ENCODE measurements at places on chromosomes 3 and 15.

DNA sequence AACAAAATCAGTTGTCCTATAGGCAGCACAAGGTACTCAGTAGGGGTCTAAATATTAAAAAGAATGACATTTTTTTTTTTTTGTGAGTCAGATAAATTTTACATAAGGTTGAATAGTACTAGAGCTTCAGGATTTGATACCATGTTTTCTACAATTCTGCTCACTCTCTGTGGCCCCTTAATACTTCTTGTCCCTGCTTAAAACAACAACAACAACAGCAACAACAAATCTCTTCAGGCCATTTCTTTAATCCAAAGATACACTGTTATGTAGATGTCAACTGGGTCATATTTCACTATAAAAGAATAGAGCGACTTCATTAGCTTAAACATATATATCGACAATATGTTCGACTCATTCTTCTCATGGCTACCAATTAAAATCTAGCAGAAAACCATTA lies 3.0 kb downstream of the IL5RA start:
- no peak for DNase-seq

DNA sequence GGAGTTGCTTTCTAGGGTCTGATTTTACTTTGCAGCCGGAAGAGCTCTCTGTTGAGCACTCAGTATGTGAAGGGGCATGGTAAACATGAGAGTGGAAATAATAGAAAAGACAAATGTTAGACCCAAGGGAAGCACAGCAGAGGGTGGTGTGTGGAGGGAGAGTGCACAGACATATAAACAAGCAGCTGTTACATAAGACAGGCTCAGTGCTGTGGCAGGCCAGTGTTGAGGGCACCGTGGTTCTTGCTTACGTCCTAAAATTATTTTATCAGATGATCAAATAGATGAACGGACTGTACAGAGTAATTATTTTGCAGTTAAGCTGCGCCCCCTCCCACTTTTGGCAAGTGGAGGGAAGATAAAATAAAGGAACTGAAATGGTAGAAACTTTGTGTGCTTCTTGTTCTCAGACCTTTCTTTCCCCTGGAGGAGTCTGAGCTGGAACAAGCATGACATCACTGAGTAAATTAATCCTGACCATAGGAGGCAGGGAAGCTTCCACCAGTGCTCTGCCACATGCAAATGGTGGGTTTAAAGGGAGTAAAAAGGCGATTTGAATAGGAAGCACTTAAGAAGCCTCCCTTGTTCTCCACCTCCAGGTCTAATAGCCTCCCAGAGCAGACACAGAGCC lies 205.6 kb downstream of the IL20RB start:
- DNase-seq = no peak

GRCh38 chr15:78266806-78267205 lies 2.4 kb downstream of the DNAJA4 start:
- DNase-seq = no peak

DNA sequence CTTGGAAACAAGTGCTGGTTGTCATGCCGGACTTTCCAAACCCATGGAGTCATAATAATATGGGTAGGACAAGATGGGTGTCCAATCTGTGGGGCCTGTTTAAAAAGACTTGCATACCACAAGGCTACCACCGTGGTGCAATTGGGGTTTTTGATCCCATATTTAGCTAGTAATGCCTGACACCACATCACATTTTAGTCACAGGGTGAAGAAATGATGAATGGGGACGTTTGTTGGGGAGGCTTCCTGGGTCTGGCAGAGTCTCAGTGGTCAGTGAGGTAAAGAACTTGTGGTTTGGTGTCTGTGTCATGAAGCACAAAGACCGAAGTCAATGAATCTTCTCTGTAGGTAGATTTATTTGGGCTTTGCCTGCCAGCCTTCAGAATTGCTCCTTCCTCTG lies 31.0 kb downstream of the P3H2 start:
- DNase-seq = no peak

DNA sequence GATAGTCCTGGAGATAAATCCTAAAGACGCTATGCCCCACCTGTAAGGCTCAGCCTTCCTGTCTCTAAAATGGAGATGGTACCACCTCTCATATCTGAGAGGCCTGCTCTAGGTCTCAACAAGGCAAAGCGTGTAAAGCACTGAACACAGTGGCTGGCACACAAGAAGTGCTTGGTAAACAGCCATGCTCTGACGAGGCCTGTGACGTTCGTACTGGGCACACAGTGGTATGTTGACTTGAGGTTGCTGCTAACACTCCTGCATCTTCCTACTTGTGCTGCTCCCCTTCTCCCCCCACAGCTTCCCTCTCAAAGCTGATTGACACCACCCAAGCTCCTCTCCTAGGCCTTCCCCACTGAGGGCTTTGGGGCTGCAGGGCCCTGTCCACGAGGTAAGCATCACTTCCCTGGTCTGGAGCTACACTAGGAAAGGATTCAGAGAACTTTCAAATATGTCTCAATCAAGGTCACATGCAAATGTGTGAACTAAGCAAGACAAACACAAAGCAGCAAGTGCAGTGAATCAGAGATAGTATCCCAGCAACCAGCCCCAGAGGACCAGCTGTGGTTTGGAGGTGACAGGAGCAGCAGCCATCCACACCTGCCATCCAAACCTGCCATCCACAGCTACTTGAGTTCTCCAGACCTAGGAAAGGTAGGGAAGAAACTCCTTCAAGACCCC lies 177.5 kb downstream of the STT3B start:
- no peak for DNase-seq

- no peak for DNase-seq
These were observed 4.4 kb downstream of the TERC start for GRCh38 chr3:169760479-169760878.

DNA sequence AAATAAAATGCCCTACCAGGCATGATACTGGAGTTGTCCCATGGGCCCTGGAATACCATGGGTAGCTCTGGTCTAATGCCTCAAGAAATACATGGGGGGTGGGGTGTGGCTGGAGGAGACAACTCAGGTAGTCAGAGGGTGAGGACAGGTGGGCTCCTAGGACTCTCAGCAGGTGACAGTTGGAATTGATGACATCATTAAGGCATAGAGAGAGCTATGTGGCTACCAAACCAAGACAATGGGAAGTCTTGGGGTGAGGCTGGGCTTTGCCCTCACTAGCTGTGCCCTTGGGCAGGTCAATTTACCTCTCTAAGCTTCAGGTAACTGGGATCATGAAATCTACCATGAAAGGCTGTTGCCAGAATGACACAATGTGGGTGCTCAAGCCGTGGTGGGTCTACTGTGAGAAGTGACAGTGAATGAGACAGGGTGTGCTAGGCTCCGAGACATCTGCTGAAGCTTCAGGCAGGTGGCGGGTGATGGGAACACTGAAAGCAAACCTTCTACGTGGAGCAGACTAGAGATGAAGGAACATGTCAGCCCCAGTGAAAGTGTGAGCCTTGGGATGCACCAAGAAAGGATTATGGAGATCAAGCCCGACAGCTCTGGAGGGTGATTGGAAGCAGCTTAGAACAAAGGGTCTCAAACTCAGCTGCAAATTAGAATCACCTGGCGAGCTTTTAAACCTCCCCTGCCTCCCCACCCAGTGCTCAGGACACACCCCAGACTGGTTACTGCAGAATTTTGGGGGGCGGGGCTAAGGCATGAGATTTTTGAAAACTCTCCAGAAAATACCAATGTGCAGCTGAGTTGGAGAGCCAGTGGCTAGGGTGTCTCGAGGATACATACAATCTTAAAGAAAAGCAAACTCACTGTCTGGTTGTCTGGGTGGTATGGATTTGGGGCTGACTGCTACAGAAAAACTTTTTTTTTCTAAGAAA lies 21.5 kb downstream of the SLC6A20 start:
- DNase-seq = no peak

GRCh38 chr3:193585530-193585929 lies 7.5 kb upstream of the OPA1 start:
- no peak for DNase-seq

All from hippocampal formation (tissue), 2 donors.